HEK293T (cell line): ENCODE measurements at places on chromosomes 1 and 21.
A peak's percentile ranks its signal among the peaks of the same experiment; 100 is the strongest.

- no peak for DNase-seq
Observed at GRCh38 chr1:174519844-174520243, 72.1 kb downstream of the GPR52 start.

DNA sequence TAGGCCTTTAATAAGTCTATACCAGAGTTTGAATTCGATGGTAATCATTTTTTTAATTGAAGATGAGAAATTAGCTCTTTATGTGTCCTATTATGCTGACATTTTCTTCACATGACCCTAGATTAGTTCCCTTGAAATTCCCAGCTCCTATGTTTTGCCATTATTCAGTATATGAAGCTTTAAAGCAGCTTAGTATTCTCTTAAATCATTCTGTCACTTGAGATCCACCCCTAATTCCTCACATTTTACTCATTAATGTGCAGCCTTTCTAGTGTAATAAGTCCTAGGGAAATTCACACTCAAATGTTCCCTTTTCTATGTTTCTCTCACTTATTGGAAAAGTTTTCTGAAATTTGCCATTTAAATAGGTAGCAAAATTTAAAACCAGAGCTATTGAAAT, 704.5 kb upstream of the B3GALT2 start:
- DNase-seq: no peak

- DNase-seq: no peak
Observed at GRCh38 chr1:36107394-36107793, 17.6 kb downstream of the COL8A2 start.

DNA sequence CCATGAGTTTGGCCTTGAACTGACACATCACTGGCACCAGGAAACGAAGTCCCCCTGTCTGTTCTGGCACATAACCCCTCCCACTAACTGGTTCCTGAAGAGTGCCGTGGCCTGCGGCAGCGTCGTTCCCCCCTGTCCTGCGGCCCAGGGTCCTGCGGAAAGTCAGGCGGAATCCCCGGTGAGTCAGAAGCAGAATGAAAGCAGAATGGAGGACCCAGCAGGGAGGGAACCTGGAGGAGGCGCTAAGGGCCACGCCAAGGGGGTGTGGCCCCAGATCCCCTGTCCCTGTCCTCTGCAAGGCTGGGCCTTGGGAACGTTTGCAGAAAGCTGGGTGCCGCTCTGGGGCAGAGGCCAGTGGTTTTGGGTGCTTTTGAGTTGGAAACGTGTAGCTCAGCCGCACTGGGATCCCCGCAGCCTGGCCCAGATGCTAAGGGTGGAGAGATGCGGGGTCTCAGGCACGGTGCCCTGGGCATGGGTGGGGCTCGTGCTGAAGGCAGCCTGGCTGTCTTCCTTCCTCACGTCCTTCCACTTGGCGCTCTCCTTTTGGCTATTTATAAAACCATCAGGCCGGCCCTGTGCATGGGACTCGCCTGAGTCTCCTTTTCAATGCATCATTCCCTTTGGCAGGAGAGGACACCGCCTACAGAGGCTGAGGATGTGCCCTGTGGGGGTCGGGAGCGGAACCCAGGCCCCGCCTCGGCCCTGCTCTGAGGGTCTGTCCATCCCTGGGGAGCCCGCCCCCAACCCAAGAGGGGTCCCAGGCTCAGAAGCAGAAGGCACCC, 36.2 kb downstream of the TP73 start:
- no peak for DNase-seq

DNA sequence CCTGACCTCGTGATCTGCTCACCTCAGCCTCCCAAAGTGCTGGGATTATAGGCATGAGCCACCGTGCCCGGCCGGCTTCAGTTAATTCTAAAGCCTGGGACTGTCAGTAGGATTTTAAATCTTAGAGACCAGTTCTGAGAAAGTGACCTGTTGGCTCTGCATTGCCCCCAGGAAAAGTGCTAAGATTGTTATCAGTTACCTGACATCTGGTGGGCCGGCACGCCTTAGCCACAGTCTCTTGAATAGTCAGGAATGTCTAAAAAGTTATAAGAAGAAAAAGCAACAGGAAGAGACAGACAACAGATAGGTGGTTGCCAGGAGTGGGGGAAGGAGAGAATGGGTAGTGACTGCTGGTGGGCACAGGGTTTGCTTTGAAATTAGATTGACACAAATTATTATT, 35.1 kb downstream of the RABGAP1L start:
- no peak for DNase-seq

DNA sequence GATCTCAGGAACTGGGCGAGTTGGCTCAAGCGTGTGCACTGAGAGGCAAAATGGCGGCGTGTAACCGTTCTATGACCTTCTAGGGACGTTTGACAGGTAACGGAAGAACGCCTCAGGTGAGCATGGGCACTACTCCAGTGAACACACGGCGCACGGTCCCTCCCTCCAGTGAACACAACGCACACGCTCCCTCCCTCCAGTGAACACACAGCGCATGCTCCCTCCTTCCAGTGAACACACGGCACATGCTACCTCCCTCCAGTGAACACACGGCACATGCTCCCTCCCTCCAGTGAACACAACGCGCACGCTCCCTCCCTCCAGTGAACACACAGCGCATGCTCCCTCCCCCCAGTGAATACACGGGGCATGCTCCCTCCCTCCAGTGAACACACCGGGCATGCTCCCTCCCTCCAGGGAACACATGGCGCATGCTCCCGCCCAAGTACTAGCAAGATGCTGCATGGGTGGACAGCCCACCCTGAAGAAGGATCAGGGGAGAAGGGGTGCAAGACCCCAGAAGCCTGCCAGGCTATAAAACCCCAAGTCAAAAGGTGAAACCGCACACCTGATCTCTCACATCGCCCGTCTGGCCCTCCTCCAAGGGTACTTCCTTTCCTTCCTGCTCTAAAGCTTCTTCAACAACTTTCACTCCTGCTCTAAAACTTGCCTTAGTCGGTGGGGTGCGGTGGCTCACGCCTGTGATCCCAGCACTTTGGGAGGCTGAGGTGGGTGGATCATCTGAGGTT, 3.5 kb downstream of the C1orf159 start:
- DNase-seq: no peak

DNA sequence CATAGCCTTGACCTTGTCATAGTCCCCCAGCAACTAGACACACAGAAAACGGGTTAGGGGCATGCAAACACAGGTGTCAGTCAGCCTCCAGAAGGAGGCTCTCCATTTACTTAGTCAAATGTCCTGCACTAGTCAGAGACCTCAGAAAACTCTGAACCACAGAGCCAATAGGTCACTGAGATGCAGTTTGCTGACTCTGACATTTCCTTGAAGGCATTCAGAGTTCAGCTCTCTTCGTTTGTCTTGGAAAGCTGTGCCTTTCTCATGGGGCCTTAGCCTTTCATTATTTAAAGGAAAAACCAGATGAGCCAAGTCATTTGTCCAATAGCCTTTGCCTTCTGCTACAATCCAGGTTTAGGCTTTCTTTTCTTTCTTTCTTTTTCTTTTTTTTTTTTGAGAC, 3.5 kb downstream of the OLFML2B start:
- DNase-seq: no peak

GRCh38 chr1:212218911-212219310, 66.3 kb upstream of the PPP2R5A start:
- DNase-seq: no peak

- DNase-seq: peak; percentile 18
Observed at GRCh38 chr1:217660353-217661062, 29.4 kb downstream of the SPATA17 start.

DNA sequence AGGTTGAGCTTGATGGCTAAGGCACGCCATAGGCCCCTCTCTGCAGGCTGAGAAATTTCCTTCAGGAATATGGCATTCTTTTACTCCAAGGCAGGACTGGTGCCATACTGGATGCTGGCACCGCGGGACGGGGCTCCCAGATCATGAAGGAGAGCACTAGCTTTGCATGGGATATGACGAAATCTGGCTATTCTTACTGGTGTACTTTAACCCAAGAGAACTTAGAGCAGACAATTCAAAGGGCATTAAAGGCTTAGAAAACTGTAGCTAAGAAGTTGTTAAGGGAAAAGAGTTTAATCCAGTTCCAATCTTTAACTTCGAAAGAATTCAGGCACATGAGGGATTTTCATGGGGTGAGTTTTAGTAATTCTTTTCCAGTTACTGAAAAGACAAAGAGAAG, 204.4 kb upstream of the ESRRG start:
- DNase-seq: no peak

- DNase-seq: no peak
Observed at GRCh38 chr1:208235356-208235981, 8.7 kb downstream of the PLXNA2 start.

DNA sequence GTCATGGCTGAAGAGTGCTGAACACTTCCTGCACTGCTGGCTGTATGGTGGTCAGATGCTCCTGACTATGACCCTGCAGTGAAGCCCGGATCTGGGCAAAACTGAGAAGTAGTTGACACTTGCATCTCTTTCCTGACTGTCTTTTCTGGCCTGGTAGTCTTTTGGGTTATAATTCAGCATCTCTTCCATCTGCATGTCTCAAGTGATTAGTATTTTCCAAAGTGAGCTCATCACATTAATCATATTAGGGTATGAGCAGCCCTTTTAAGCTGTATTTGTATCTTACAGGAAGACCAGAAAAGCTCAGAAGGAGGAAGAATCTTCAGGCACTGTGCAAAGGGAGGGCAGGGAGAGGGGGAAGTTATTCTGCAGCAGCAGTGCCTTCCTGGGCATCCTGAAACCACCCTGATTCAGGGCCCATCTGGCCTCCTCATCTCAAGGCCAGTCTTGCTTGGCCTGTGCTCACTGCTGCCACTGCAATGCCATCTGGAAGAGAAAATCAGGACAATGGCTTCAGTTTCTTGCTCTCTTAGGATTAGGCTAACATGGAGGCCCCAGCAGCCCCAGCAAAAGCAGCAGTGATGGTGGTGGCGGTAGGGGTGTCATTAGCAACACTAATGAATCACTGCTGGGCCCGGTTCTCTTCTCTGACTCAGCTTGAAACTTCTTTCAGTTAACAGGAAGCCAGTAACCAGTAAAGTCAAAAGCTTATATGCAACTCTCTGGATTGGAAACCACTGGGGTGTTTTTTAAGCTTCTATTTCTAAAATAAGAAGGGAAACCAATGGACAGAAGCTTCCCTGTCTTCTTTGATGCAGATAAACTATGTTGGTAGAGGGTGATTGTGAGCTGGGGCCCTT, 63.3 kb upstream of the WDR26 start:
- no peak for DNase-seq

DNA sequence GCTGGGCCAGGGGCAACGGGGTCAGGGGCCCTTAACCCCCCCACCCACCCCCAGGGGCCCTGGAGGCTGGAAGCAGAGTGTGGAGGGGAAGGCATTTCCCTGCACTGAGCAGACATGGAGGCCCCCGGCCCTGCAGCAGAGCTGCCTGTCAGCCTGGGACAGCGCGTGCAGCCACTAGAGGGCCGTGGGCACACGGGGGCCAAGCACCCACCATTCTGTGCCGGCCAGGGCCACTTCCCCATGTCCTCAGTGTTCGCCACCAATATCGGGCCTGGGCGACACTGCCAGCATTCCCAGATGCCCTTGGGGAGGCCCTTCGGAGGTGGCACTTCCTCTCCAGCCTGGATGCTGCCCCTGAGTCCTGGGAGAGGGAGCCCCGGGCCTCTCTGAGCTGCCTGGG, 23.2 kb upstream of the ARHGEF16 start:
- peak; percentile 45 for DNase-seq

DNA sequence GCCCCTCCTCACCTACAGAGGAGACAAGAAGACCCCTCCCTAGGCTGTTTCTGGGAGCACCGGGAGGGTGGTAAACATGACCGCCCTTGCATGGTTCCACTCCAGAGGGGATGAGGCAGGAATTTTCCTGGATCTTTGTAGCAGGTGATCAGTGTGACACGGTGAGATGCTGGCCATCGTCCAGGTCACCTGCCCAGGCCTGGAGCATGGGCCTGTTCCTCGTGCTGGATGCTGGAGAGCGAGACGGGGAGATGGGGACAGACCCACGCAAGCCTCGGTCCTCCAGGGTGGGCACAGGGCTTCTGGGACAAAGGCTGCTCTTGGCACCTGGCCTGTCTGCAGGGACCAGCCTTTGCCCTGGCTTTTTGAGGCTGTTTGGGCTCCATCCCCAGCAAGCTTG, 46.2 kb downstream of the DMRTB1 start:
- DNase-seq: no peak

GRCh38 chr1:204384636-204385352, 25.1 kb upstream of the PLEKHA6 start:
- DNase-seq: no peak

DNA sequence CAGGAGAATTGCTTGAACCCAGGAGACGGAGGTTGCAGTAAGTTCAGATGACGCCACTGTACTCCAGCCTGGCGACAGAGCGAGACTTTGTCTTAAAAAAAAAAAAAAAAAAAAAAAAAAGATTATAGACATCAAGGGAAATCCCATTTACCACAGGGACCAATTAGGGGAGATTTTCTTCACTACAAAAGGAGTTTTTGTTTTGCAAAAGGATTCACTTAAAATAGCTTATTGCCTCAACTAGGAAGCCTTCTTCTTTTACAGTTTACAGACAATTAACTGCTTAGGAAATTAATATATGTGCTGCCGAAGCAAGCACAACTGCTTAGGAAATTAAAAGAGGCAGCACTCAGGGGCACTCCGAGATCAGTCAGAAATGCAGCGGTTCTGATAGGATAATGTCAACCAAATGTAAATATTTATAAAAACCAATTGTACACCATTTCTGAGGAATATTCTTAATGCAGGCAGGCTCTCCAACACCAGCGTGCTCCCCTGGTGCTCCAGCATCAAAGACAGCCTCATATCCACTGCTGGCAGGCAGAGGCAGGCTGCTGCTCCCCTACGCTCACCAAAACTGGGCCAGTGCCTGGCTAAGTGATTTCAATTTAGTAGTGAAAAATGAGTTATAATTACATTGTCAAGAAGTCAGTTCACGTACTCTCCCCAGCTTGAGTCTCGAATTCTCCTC, 107.9 kb upstream of the RAB4A start:
- no peak for DNase-seq

DNA sequence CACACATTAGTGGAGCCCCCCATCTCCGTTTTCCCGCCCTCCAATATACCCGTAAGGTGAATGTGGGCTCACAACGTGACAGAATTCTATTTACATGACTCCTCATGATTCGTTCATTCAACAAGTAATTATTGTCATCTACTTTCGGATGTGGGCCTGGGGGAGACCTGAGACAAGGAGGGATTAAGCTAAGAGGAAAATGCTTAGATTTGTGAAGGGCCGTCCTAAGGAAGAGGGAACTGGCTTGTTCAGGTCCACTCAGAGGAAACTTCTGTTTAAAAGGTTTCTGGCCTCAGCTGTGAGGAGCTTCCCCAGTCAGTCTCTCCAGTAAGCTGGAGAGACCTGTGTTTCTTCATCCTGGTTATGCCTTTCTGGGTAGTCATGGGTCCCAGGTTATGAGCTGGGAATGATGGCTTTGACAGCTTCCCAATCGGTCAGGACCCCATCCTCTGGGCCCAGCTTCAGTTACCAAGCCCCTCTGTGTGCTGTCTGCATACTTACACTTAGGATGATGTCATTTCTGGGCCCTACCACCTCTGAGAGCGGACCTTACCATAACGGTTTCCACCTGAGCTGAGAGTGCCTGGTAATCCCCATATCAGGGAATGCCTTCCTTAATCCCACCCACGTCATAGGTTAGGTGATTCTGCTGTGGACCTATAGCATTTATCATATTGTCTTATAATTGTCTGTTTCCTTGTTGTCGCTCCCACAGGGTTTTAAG, 687 bp upstream of the ERI3 start:
- peak; percentile 11 for DNase-seq
